CD4-positive, alpha-beta memory T cell (primary cell): ENCODE measurements at places on chromosomes 11 and 22. TPM values are rescaled to one million over a fixed set of nuclear protein-coding genes. Genes with fewer than 3 reads are reported as not detected.

The DNAJB7 gene
- total RNA-seq: not detected

The OR51I1 gene
- not detected for total RNA-seq

The C11orf42 gene
- total RNA-seq: not detected

The PYGM gene
- total RNA-seq: 10.7 TPM

The PHLDA2 gene
- 1.1 TPM for total RNA-seq

The PDGFD gene
- total RNA-seq: not detected

The RNF26 gene
- total RNA-seq: 17.5 TPM

The HEPN1 gene
- total RNA-seq: not detected
